Progenitor cell of endocrine pancreas (in vitro differentiated cells): ENCODE measurements at places on chromosomes 1 and 21. TPM values are rescaled to one million over a fixed set of nuclear protein-coding genes. Genes with fewer than 3 reads are reported as not detected.

NCAM2 gene
- total RNA-seq = 0.60 and 1.1 TPM in 2 replicates

PRDX6 gene
- total RNA-seq = 258 and 264 TPM in 2 replicates

ZNF684 gene
- 5.0 and 5.2 TPM in 2 replicates for total RNA-seq

TMPRSS2 gene
- total RNA-seq = 23.7 and 29.4 TPM in 2 replicates

PEAR1 gene
- total RNA-seq = 0.20 TPM in 1 of 2 replicates, not detected in the other

ABCA4 gene
- 0.86 and 2.0 TPM in 2 replicates for total RNA-seq

SPATA1 gene
- 1.9 and 2.5 TPM in 2 replicates for total RNA-seq

OR6N1 gene
- not detected in 2 replicates for total RNA-seq

DUSP23 gene
- total RNA-seq = 16.9 and 17.2 TPM in 2 replicates
